NCI-H510A treated with DMSO at 0.1 percent for 48 hours (cell line): ENCODE measurements at places on chromosomes 2 and 18.

DNA sequence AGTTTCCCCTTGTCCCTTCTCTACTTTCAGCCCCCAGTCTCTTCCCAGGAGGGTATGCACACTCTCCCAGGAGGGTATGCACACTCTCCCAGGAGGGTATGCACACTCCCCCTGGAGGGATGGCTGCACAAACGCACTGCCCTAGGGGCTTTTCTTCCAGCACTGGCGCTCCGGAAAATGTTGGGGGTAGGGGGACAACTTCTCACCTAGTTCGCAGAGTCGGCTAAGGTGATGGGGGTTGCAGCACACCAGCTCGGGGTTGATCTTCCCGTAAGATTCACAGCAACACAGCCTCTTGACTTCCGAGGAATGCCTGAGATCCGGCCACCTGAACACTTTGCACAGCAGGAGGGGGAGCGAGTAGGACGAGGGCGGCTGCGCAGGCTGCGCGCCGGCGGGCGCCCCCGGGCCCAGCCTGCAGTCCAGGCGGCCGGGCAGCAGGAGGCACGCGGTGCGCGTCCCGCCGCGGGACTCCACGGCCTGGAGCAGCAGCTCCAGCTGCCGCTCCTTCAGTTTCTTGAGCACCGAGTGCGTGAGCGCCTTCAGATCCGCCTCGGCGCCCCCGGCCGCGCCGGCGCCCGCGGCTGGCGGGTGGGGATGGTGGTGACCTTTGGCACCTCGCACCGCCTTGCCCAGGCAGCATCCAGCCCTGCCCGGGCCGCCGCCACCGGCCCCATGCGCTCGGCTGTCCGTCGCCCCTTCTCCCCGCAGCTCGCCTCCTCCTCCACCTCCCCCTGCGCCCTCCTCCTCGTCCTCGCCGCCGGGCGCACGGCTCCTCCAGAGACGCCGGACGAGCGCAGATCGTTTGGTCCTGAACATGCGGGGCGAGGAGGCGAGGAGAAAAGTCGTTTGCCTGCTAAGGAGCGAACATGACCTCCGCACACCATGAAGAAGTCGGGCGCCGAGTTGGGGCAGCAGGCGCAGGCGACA, 894 bp downstream of the SMAD7 start:
- peak; percentile 17 for DNase-seq

DNA sequence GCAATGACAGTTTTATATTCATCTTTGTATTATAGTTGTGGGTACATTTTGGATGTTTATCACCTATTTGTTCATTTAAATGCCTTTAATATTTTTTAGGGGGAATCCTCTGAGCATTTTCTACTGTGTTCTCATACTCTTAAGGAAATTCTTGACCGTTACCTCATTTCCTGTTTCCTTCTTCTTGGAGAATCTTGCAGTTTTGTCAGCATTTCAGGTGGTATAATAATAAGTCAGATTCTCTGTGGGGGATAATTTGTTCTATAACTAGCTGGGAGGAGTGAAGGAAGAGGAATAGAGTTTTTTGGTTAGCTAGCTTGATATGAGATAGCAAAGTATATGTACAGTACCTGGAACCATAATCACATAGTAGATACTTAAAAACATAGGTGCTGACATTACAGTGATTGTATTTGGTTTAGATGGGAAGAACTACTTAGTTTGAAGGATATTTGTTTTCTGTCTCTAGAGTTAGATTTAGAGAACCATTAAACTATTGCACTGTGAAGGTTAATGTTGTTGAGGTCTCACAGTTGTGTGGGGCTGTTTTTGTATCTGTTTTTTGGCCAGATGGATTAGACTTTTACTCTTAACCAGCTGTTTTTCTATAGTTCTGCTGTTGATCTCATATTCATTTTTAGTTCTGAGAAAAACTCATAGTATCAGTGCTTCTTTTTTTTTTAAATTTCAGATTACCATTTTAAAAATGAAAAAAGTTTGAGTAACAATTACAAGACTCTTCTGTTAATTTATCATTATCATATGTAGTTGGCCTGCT, 14.2 kb downstream of the MTX2 start:
- DNase-seq: peak; percentile 13

GRCh38 chr2:105081006-105081601, 43.2 kb downstream of the MRPS9 start:
- no peak for DNase-seq

DNA sequence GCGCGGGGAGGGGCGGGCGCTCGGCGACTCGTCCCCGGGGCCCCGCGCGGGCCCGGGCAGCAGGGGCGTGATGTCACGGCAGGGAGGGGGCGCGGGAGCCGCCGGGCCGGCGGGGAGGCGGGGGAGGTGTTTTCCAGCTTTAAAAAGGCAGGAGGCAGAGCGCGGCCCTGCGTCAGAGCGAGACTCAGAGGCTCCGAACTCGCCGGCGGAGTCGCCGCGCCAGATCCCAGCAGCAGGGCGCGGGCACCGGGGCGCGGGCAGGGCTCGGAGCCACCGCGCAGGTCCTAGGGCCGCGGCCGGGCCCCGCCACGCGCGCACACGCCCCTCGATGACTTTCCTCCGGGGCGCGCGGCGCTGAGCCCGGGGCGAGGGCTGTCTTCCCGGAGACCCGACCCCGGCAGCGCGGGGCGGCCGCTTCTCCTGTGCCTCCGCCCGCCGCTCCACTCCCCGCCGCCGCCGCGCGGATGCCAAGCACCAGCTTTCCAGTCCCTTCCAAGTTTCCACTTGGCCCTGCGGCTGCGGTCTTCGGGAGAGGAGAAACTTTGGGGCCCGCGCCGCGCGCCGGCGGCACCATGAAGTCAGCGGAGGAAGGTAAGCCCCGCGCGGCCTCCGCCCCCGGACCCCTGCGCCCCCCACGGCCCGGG, at the start of gene NFATC1:
TSS of gene NFATC1 (plus strand) at position 170 of the 644 bp plus-strand sequence. CDS start at position 465, 295 bp downstream.
- DNase-seq: no peak

DNA sequence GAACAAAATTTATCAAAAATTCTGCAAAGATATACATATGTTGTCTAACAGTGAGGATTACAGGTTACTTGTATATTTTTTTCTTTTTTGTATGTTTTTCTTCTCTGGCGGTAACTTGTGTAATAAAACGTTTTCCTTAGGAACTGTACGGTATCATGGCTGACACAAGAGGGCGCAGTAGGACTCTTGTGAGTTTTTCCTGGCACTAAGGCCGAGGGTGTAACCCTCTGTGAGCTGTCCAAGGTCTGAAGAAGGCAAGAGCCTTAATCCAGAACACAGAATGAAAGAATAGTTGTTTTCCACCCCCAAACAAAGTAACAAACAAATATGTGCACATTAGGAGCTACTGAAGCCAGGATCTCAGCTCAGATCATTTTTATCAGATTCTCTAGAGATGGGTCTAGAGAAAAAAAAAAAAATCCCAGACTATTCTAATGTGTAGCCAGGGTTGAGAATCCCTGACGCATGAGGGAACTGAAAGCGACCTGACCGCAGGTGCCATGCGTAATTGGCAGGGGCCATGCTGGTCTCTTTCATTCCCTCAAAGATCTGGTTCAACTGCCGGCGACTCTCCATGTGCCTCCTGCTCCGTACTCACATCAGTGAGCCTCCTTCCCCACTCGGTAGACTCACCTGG, 27.0 kb downstream of the TMEM200C start:
- DNase-seq: peak; percentile 90

- no peak for DNase-seq
These were observed 2.9 kb upstream of the CLEC4F start for GRCh38 chr2:70823249-70823648.

DNA sequence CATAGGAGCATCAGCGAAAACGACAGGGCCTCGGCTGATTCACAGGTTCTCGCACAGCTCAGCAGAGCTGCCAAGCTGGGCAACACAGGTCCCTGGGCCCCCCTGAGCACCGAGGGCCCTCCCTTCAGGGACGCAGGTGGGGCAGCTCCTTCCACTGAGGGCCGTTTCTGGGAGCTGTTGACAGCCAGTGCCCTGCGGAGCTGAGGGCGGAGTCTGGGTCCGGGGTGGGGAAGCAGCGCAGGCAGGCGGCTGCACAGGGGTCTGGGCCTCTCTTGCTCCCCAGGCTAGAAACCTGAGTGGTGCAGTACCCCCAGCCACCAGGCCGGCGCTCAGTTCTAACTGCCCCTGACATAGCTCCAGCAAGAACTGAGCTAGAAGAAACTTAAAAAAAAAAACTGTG, 65.7 kb downstream of the PXDN start:
- DNase-seq: no peak

DNA sequence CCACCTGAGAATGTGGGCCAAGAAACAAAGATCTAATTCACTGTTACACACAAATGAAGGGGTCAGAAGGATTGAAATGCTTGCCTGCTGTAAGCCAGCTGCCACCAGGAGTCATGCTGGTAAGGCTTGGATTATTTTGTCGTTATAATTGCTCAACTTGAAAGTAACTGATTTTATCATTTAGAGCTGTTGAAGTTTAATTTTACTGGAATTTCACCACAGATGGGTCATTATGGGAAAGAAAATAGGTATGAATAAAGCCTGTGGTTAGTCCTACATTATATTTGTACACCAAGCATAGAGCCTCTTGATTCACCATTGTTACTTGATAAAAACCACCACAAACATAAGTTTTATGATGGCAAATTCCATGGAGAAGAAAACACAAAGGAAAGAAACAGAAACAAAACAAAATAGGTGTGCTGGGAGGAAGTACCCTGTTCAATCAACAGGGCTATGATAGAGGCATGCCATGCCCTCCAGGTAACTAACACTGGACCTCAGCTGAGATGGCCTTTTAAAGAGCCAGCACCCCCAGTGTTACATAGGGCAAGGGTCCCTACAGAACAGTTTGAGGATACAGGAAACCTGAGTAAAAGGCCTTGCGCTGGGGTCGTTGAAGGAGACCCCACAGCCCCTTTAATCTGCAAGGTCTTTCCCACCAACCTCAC, 3.0 kb downstream of the CLEC4F start:
- DNase-seq: no peak

DNA sequence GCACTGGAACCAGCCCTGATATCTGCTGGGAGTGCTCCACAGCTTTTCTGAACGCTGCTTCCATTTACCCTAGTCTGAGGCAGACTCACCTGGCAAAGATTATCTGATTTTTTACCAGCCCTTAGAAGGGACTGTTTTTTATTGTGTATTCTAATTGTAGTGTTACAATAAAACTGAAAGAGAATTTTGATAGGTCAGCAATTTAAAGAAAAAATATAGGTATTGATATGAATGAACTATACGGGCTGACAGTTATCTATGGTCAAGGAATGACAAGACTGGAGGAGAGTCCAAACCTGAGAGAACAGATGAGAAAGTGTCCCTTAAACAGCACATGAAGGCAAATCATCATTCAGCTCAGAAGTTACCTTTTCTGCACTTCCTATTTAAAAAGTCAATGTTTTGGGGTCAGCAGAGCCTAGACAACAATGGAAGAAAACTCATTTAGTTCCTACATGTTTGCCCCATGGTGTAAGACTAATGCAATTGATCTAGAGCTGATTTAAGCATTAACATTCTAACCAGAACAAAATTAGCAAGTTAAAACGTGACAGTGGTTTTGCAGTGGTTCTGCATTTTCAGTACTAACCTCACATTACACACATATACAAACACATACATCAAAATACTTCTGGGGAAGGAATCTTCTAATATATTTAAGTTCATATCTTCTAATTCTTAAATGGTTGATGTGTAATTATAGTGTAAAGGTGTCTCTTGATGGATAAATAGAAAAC, 500.9 kb downstream of the TGIF1 start:
- DNase-seq: no peak

DNA sequence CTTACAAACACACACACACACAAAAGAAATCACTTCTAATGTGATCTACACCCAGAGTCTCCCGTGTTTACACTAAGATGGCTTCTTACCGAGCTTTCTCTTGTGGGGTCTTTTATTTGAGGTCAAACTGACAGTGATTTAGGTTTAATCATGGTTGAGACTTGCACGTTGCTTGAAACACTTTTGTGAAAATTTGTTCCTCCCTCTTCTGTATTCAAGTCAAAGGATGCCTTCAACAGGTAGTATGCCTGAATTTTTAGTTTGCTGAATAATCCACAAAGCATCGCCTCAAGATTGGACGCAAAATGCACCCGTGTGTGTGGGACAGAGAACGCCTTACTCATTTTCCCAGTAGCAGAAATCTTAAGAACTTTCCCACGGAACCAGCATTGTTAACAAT, 4.0 kb upstream of the ZNF516 start:
- no peak for DNase-seq

- DNase-seq: no peak
These were observed 416.8 kb downstream of the RNF144A start for GRCh38 chr2:7333960-7334493.

DNA sequence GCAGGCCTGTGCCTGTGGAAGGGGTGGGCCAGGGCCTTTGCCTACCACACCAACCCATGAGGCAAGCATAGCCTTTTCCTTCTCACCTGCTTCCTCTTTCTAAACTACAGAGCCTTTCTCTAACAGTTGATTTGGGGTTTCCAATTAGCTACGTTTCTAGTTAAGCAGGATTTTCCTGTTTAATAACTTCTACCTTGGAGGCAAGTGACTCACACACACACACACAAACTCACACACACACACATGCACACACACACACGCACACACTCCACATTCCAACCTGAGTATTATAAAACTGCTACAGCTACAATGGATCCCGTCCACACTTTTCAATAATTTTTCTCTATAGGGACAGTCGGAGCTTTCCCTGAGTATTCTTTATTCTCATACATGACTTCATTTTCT, 84.9 kb downstream of the SOX11 start:
- DNase-seq: no peak

- DNase-seq: peak; percentile 34
These were observed 163.0 kb upstream of the NOSTRIN start for GRCh38 chr2:168639441-168639898.

- DNase-seq: no peak
These were observed 99.0 kb upstream of the CHAC2 start for GRCh38 chr2:53668624-53669026.

- DNase-seq: no peak
These were observed 100.1 kb upstream of the ITGB6 start for GRCh38 chr2:160300203-160300602.

- no peak for DNase-seq
These were observed 110.0 kb upstream of the EPAS1 start for GRCh38 chr2:46187112-46187618.

DNA sequence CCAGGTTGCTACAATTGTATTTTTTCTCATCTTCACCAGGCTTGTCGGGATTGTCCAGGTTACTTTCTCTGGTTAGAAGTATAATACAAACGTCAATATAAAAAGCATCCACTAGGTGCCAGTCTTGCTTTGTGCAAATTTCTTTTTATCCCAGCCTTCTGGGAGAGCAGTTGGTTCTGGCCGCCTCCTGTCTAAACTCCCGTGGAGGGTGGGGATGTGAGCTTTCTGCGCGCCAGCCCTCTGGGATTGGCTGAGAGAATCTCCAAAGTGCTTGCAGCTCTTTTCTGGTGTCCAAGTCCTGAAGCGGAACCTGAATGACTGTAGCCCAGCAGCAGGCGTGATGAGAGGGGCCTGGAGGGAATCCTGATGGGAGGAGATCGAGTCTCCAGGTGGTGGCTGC, 22.4 kb upstream of the TOGARAM2 start:
- DNase-seq: peak; percentile 88

- DNase-seq: peak; percentile 71
These were observed 294.1 kb upstream of the FANCL start for GRCh38 chr2:58535182-58535581.

- DNase-seq: peak; percentile 89
These were observed at the start of gene FRZB for GRCh38 chr2:182866461-182867406. TSS of gene FRZB (minus strand) at chr2:182866637. CDS start at chr2:182866552, 85 bp downstream.

- peak; percentile 9 for DNase-seq
These were observed 90.6 kb downstream of the POU3F3 start for GRCh38 chr2:104944495-104944894.
